ENCODE measurements at places on chromosomes 3 and 15.

DNA sequence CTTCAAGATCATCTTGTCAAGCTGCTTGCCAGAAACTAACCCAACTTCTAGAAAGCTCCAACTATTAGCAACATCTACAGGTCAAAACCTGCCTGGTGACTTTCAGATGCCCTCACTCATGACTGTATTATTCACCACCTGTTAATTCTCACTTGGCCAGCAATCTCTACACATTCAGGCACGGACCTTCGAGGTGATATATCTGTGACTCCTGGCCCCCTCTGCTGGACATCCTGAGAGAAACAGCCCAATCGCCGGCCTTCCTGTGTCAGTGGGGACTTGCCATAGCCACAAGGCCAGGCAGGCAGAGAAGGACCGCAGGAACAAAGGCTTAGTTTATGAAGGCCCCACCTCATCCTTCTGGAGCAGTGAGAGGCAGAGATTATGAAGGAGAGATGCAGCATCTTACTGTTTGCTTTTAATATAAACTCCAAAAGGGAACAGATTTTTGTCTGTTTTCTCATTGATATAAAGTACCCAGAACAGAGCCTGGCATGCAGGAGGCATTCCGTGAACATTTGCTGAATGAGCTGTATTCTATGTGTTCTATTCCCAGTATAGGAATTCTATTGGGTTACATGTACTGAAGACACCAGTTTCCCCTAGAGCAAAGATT, 24.4 kb upstream of the OCA2 start:
- DNase-seq, result peak; percentile 26

- DNase-seq, result no peak
Measured at GRCh38 chr15:81014446-81015093, 13.8 kb downstream of the TLNRD1 start.

GRCh38 chr3:81554388-81554787, 207.1 kb downstream of the GBE1 start:
- DNase-seq, result no peak

- DNase-seq, result no peak
Measured at GRCh38 chr3:189344996-189345395, 173.2 kb downstream of the TPRG1 start.

- no peak for DNase-seq
Measured at GRCh38 chr3:120741837-120742197, 499 bp downstream of the RABL3 start.

DNA sequence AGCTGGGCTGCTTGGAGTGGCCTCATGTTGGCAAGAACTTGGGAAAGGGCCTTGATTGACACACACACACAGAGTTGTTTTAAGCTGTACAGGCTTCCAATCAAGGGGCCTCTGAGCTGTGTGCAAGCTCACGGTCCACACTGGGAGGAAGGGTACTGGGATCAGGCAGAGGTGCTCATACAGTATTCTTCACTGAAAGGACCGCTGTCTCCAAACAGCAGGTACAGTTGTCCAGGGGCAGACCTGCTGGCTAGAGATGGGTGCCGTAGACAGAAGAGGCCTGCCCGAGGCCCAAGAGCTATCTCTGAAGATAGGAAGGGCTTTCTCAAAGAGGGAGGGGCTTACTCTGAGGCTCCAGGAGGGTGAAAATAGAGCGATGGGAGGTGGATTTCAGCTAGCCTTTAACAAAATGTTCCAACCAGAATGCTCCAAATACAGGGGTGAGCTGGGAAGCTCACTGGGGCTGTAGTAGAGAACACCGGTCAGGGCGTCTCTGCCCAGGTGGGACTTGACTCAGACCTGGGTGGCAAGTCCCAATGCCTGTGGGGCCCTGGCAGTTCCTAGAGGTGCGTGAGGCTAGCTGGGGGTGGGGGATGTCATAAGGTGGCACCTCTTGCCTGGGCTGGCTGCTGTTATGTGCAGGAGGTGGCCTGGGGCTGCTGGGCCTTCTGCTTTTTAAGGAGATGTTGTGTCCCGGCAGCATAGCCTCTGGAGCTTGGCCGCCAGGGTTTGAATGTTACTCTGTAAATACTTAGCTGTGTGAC, 42.7 kb downstream of the RASGRF1 start:
- DNase-seq, result no peak

DNA sequence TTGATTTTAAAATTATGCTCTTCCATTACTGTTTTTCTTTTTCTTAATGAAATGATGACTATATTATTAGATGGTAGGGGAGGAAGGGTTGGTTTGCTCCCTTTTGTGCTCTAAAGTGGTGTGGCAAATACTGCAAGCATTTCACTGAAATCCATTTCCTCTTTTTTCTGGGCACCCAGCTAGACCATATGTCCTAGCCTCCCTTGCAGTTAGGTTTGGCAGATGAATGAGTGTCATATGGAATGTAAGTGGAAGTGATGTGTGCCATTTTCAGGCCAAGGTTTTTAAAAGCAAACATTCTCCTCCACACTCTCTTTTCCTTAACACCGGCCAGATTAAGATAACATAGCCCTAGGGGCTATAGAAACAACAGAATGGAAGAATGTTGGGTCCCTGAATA, 363.0 kb downstream of the FGF12 start:
- DNase-seq, result no peak

DNA sequence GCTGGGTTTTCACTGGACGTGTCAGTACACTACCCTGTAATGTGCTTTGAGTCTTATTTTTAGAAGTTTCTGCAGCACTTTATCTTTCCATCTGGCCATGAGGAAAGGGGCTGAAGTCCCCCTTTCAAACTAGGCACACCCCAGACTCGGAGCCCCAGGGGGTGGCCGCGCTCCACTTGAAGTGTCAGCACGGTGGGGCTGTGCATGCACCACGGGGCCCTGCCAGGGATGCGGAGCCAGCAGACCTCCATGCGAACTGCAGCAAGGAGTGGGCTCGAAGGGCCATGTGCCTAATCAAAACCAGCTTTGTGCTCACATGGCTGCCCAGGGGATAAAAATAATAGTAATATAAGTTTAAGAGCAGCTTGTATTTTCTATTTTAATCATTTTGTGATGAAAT, 100.9 kb upstream of the HACD2 start:
- no peak for DNase-seq

DNA sequence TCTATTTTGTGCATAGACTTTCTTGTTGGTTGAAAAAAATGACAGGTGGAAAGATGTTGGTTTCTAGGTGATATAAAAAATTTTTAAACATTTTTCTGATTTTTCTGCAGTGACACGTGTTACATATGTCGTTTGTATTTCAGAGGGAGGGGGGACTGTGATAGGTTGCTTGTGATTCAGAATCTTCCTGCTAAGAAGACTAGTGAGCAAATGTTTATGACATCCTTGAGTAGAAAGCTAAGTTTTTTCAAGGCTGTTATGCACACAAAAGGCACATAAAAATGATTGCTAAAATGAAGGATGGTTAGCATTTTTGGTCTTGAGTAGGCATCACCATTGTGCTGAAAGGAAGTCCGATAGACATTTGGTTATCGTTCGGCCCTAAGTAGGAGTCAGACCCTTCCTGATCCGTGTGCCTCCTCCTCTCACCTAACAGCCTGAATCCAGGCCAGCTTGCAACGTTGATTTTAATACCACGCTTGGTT, 1.5 kb downstream of the ZNF639 start:
- no peak for DNase-seq

- DNase-seq, result no peak
Measured at GRCh38 chr3:15486020-15486419, 35.5 kb downstream of the COLQ start.

- no peak for DNase-seq
Measured at GRCh38 chr15:92020804-92021203, 167.3 kb downstream of the SLCO3A1 start.
